ENCODE measurements at places on chromosomes 6 and 20.

GRCh38 chr6:124719913-124720312, 242.3 kb upstream of the RNF217 start:
- no peak for DNase-seq

- DNase-seq, result no peak
These were observed 79.4 kb downstream of the GFOD1 start for GRCh38 chr6:13407709-13408695.

DNA sequence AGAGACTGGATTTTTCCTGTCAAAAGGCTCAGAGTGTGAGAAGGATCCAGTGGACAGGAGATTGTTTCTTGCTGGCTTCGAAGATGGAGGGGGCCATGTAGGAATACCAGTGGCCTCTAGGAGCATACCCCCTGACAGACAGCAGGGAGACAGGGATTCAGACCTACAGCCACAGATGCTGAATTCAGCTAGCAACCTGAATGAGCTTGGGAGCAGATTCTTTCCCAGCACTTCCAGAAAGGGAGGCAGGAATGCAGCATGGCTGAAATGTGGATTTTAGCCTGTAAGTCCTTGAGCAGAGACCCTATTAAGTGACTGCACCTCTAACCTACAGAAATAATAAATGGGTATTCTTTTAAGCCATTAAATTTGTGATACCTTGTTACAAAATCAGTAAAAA, 44.6 kb downstream of the STXBP5 start:
- no peak for DNase-seq

DNA sequence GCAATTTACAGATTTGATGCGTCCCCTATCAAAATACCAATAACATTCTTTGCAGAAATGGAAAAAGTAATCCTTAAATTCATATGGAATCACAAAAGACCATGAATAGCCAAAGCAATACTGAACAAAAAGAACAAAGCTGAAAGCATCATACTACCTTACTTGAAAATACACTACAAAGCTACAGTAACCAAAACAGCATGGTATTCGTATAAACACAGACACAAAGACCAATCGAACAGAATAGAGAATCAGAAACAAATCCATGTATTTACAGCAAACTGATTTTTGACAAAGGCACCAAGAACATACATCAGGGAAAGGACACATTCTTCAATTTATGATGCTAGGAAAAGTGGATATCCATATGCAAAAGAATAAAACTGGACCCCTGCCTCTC, 206.5 kb upstream of the PDE10A start:
- no peak for DNase-seq

DNA sequence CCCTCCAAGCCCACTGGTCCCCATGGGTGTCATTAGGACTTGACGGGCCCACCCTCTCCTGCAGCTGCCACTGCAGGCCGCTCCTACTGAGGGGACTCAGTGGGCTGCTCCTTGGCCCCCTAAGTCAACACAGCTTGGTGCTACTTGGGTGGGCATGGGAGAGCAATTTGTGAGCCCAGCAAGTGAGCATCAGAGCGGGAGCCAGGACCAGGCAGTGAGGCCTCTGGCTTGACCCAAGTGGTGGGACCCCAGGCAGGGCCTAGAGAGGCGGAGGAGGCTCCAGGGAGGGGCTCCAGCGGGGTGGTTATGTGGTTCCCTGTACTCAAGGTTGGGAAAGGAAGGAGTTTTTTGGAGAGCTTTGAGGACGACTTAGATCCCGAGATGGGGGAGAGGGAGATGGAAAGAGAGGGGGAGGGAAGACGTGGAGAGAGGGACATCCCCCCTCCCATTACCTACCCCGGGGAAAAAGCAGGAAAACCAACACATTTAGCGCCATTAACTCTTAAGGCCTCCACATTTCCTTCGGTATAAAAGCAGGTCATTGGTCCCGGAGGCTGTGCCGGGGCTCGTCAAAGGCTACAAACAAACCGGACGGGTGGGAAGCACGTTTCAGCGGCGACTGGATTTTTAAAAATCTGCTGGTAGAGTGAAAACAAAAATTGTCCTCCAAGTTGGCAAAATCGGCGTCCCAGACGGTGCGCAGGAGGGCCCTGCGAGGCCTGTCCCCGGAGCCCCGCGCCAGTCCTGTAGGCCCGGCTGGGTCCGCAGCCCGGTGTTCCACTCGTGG, 8.8 kb downstream of the FOXC1 start:
- no peak for DNase-seq

- DNase-seq, result no peak
These were observed 61.3 kb upstream of the HEY2 start for GRCh38 chr6:125688138-125688537.

DNA sequence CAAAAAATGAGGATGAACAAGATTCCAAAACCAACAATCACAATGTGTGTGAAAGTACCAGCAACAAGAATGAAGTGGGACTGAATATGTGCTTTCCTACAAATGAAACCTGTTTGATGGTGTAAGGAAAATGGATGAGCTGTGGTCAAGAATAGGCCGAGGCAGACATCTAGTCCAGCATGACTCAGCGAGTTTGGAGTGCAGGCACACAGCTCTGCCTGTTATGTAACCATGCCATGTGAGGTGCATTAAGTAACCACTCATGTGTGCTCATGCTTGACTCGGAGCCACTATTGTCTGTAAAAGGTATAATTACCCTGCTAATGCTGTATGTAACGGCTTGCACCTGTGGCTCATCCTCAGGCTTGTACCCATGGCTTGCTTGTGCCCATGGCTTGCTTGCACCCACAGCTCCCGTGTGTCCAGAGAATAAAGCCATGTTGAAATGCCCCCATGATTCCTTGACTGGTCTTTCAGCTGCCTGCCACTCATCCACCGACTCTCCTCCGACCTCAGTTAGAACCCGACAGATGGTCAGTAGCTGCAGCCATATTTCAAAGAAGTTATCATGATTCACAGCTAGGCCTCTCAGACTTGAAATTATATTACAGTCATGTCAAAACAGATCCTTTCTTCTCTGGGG, 98.7 kb downstream of the BACH2 start:
- no peak for DNase-seq

GRCh38 chr20:41738604-41739206, 120.5 kb upstream of the CHD6 start:
- peak; percentile 76 for DNase-seq

GRCh38 chr20:19690462-19690861, 67.6 kb upstream of the RIN2 start:
- DNase-seq, result no peak

DNA sequence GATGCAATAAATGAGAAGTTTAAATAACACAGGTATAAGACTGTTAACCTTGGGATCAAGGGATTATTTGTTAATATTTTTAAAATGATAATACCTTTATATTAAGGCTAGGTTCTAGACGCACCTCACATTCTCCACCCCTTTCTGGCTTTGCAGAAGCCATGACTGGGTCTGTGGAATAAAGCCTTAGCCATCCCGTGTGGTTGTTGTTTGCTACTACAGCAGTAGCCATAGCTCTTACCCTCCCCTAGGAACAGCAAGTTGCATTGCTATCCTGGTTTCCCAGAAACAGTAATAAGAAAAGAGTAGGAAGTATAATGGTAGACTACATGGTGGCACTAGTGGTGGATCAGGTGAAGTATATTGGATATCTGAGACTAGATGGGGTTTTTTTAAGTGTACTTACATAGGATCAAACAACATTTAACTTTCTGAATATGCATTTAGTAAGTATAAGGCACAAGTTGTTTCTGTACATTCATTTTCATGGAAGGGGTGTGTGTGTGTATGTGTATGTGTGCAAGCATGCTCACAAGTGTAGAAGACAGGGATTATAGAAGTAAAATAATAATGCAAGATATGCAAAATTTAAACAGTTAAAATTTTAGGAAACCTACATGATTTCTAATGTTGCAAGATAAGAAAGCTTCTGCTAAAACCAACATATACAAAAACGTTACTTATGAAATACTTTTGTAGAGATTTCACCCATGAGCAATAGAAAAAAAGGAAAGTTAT, 384.2 kb downstream of the PRKN start:
- DNase-seq, result no peak

DNA sequence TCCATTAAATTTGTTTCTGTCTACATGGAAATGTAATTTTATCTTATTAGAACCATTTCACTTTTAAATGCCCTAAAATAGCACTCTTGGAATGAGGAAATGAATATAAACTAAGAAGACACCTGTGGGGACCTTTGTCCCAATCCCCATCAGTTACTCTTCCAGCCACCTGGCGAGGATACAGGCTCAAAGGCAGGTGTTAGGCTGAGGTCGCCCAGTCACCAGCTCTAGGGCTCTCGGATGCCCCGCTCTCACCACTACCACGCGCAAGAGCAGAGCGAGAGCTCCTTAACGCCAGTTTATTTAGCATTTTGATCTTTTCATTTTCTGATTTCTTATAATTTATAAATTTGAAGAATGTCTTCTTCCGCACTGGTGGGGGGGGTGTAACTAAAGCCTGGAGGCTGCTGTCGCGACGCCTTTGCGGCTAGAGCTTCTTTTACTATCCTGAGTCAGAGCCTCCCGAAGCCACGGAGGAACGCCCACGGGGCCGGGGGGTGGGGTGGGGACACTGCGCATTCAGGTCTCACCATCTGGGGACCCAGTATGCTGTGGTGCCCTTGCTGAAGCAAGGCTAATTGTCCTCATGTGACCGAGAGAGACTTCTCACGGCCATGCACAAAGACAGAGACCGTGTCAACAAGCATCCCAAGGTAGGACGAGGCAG, 38.7 kb upstream of the AFDN start:
- DNase-seq, result peak; percentile 45

- DNase-seq, result no peak
These were observed 105.0 kb downstream of the CD109 start for GRCh38 chr6:73800997-73801396.

DNA sequence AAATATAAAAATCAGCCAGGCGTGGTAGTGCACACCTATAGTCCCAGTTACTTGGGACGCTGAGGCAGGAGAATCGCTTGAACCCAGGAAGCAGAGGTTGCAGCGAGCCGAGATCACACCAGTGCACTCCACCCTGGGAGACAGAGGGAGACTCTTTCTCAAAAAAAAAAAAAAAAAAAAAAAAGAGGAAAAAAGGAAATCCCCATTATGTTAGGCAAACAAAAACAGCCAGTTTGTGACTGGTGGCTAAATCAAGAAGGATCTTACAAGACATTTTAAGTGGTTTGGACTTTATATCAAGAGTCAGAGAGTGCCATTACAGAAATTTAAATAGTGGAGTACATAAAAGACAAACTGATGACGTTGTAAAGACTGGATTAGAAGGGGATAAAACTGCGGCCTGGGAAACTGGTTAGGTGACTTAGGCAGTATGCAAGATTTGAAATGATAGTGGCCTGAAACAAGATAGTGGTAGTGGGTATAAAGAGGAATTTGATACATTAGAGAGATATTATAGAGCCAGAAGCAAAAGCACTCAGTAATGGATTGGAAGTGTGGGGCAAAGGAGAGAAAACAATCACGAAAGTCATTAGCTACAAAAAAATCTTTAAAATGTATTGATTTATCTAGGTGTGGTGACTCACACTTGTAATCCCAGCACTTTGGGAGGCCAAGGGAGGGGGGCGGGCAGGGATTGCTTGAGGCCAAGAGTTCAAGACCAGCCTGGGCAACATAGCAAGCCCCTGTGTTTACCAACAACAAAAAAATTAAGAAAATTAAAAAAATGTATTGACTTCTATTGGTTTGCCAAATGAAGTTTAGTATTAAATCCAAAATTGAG, 1.7 kb upstream of the MYO6 start:
- no peak for DNase-seq

- no peak for DNase-seq
These were observed 3.2 kb downstream of the CUTA start for GRCh38 chr6:33414592-33415271.

DNA sequence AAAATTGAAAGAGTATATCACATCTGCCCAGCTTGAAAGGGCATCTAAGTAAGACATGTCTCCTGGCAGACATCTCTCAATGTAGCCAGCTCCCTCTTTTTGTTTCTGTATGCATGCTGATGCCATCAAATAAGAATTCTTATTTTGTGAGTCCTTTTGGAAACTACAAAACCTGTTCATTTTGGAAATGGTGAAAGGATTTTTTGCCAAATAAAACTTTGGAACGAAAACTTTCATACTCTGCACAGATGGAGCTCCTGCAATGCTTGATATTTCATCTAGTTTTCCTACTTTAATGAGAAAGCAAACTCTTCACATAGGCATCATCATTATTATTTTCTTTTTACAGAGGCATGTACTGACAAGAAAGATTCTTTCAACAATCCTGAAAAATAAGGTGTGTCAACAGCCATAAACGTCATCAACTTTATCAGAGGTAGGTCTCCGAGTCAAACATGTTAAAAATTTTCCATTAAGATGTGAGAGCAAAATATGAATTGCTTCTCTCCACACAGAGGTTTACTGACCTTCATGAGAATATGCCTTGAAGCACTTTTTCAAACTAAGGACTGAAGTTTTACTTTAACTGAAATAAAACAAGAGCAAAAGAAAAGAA, 26.2 kb upstream of the CMTR1 start:
- no peak for DNase-seq

DNA sequence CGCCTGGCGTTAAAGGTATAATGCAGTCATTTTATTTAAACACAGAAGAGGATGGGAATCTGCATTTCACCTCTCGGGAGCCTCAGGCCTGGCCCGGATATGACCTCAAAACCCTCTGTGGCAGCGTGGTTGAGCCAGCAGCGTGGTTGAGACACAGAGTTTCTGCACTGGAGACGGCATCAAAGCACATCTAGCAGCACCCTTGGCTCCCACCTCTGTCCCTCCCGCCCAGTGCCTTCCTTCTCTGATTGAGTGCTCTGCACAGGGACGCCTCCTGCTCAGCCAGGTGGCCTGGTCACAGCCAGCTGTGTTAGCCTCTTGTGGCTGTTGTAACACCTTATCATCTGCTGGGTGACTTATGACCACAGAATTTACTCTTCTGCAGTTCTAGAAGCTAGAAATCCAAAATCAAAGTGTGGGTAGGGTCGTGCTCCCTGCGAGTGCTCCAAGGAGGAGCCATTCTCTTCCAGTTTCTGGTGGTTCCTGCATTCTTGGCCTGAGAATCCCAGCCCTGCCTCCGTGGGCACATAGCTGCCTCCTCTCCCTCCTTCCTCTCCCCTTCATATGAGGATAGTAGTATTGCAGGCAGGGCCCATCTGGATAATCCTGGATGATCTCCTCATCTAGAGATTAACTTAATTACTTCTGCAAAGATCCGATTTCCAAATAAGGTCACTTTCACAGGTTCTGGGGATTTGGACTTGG, 156.7 kb downstream of the SYCP2 start:
- DNase-seq, result no peak

GRCh38 chr6:147614501-147614900, 106.0 kb downstream of the SAMD5 start:
- DNase-seq, result no peak

Measured in head of caudate nucleus (tissue), 42 donors.